CD4-positive, alpha-beta T cell (primary cell): ENCODE measurements at places on chromosomes 3 and 15. TPM values are rescaled to one million over a fixed set of nuclear protein-coding genes. Genes with fewer than 3 reads are reported as not detected.

ITIH4 gene
- 40.4 TPM for total RNA-seq

SLC12A1 gene
- total RNA-seq = not detected

ESYT3 gene
- total RNA-seq = not detected

FSIP1 gene
- 0.22 TPM for total RNA-seq

IFT122 gene
- 22.7 TPM for total RNA-seq

SLC27A2 gene
- 0.22 TPM for total RNA-seq

GRCh38 chr15:70098153-70098460, 390 bp upstream of the TLE3 start:
- peak; percentile 59 for DNase-seq

GRCh38 chr15:42056934-42057798, 36.3 kb upstream of the PLA2G4E start:
- DNase-seq = peak; percentile 46

DNA sequence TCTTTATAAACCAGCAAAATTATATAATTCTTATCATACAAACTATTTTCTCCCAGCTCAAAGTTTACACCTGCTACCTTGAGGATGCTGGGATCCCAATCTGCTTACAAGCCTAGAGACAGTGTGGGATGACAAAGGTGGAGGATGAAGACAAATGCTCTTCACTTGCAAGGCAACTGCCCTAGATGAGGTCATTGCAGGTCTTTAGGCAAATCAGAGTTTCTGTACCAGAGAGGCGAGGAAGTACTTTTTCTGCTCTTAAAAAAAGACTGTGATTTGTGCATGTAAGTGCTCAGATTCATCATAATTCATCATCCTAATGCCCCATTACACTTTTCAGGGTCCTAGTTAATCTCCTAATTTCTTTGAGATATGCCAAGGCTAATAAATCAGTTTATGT, 376.1 kb downstream of the ZPLD1 start:
- DNase-seq = no peak

DNA sequence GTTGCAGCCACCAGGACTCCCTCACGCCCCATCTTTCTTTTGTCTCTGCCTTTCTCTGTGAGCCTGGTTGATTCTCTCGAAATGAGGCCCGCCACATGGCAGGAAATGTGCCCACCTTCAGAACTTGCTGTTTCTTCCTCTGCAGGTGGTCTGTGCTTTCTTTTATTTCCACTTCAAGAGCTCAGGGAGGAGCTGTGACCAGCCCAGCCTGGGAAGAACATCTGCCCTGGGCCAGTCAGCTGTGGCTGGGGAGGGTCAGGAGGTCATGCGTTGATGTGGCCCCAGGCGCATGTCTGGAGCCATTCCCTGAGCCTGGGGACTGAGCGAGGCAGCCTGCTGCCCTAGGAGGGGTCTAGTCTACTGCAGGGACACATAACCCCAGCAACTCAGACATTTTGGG, 8.0 kb downstream of the FBLN2 start:
- no peak for DNase-seq

DNA sequence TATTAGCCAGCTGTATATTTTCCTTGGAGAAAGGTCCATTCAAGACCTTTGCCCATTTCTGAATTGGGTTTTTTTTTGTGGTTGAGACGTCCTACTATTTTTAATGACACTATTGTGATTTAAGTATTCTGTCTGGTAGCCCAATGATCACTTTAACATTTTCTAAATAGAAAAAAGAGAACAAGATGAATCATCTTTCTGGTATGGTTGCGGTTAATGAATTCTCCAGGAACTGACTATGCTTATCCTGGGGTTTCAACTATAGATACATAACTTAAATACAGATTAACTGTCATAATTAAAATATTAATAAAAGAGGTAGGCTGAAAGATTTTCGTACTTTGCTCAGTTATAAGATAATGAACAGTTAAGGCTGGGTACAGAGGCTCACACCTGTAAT, 51.9 kb downstream of the PBRM1 start:
- DNase-seq = no peak

- DNase-seq = no peak
These were observed 28.2 kb downstream of the NEK4 start for GRCh38 chr3:52742418-52743041.

- DNase-seq = no peak
These were observed 35.9 kb upstream of the MYH15 start for GRCh38 chr3:108546247-108546646.
